ENCODE measurements at places on chromosomes 5 and 9.

DNA sequence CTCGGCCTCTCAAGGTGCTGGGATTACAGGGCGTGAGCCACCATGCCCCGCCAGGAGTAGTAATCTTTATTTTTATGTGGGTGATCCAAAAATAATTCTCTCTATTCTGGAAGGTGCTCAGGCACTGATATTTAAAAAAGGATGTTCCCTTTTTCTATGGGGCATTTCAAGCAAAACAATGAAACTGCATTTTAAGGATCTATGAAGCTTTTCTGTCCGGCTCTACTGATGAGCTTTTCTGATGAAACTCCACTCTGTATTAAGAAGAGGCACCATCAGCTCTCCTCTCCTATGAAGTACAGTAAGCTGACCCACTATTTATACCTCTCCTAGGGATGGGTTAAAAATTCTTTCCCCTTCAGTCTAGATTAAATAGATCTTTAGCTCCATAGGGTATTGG, 7.4 kb downstream of the ADAM19 start:
- no peak for DNase-seq

DNA sequence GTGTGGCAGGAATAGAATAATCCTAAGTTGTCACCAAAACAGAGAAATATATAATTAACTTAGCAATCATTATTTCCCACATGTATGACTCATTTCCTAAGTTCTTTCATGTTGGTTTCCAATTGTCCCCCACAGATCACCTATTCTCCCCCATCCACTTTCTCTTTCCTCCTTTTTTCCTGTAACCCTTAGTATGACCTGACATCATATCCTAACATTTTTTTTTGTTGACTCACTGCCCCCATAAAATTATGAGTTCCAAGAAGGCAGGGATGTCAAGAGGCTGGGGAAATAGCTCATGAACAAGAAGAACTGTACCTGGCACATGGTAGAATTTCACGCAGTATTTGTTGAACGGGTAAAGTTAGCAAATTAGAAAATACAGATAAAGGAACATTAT, 186.7 kb downstream of the DCP2 start:
- no peak for DNase-seq

- DNase-seq: no peak
Measured at GRCh38 chr9:137493364-137494103, 34.4 kb upstream of the NSMF start.

GRCh38 chr5:55564721-55565120, 30.0 kb upstream of the PLPP1 start:
- DNase-seq: no peak

DNA sequence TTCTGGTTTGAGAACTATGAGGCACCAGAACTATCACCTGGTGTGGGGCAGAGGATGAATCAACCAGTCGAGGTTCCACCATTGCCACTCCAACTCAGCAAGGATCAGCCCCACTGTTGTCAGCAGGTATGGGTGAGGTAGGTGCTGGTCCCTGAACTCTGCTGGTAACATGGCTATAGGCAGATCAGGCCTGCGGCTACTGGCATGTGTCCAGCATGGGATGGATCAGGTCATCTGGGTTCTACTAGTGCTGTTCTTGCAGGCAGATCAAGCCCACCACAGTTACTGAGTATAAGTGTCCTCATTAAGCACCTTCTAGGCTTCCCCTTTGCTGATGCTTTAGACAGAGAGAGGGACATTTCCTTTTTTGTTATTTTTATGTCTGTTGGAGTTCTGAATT, 71.7 kb downstream of the GABRA6 start:
- no peak for DNase-seq

GRCh38 chr5:142222866-142223558, 101.8 kb downstream of the SPRY4 start:
- no peak for DNase-seq

- peak; percentile 66 for DNase-seq
Measured at GRCh38 chr5:80672140-80672736, 17.5 kb upstream of the DHFR start.

DNA sequence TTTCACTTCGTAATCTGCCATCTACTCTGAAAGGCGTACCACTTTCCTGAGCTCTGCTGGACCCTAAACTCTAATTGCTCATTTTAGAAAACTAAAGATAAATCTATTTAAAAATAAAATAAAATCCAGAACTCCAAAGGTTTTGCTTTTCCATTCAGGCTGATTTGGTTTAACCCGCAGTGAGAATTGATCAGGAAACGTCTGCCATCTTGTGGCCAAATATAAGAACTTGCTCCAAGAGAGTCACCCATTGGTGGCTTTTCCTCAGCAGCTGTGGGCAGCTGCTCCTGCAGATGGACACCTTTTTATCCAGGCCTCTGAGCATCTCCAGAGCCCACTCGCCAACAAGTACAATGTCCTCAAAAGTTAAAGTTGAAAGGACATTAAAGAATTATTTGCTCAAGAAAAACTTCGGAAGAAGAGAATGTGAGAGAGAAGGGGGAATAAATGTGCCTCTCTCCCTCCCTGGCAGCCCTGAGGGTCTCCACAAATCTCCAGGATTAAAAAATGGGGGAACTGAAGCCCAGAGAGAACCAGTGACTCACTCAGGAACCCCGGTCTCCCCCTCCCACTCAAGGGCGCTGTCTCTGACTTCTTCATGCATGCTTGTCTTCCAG, 4.1 kb downstream of the SAXO1 start:
- DNase-seq: peak; percentile 59

GRCh38 chr5:94407023-94407422, 211.4 kb downstream of the KIAA0825 start:
- no peak for DNase-seq

DNA sequence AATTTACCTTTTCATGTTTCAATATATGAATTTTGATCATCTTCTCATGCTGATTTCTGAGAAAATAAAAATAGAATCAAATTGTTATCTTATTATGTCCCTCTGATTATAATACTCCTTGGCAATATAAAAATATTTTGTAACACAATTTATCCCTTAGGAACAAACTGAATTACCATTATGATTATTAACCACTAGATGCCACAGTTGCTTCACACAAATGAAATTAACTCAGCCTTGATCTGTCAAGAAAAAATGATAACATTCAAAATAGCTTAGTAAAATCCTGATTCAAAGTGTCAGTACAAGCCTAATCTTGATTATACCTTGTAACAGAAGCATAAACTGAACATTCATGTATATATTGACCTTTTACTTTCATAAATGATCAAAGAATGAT, 4.8 kb upstream of the CHSY3 start:
- no peak for DNase-seq

DNA sequence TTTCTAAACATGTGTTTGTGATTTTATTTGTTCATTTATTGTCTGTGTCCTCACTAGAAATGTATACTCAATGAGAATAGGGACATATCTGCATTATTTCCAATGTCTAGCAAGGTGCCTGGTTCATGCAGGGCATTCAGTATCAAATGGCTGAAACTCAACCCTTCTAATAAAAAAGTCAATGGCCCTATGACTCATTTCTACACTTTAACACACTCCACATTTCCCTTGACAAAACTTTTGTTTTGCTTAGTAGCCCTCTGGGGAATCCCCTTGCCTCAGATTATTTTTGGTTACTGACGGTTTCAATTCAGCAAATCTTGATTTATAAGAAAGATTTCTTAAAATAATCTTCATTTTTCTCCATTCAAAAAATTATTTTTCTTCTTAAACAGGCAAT, 206.0 kb upstream of the DMRTA1 start:
- DNase-seq: no peak

DNA sequence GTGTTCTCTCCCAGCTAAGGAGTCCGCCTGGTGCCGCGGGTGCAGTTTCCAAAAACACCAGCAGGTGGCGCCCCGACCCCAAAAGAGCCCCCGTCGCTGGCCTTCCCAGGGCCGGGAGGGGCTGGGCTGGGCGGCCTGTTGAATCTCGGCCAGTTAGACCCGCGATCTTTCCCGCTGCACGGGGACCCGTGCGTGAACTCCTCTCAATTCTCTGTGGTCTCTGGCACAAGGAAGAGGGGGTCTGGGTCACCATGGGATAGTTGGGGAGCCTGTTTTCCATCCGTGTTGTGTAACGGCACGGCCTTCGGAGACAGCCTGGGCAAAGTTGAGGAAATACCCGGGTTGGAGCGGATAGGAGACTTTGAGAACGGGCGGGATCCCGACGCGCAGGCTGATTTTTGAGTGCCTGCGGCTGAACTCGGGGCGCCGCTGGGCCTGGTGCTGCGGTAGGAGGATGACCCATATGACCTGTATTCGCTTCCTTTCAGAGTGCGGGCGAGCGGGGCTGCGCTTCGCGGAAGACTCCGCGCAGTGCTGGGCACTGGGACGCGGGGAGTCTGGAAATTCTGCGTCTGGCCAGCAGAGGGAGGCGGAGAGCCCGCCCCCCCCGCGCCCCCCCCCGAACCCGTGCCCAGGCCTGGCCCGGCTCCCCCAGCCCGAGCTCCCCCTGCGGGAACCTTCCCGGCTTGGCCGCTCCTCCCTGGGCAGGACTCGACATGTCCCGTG, 7.9 kb upstream of the PSD2 start:
- DNase-seq: peak; percentile 92

DNA sequence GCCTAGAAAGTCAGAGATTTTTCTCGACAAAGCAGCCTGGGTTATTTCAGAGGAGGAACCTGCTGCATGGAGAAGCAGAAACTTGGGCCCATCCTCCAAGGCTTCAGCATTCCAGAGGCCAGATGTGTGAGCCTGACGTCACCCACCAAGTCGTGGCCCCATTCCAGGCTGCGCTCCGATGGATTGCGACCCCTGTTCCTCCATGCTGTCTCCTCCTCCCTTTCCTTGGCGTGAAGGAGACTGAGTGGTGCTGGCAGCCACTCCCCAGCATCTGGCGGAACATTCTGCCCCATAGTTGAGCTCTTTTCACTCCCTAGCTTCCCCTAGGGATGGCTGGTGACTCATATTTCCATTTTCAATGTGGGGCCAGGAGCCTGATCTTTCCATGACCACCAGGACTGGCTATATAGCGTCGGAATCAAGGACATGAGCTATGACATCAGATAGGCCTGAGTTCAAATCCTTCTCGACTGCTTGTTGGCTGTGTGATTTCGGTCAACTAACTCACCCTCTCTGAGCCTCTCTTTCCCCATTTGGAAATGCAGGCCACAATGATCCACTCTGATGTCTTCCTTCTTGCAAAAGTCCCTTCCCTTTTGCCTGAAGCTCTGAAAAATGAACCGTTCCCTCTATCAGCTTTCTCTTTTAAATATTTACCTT, 24.5 kb upstream of the DUSP1 start:
- peak; percentile 97 for DNase-seq

DNA sequence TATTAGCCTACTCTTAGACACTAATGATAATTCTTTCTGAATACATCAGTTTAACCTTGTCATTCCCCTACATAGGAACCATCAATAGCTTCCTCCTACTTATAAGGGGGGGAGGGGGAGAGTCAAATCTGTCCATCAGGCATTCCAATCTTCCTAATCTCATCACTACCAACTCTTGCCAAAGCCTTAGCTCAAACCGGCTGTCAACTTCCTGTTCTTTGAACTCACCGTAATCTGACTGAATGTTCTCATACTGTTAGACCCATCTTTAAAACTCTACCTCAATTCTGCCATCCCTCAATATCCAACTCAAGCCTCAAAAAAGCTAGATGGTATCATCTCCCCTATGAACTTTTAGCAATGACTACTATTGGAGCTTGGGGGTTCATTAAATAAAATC, 41.9 kb upstream of the RNF38 start:
- no peak for DNase-seq

DNA sequence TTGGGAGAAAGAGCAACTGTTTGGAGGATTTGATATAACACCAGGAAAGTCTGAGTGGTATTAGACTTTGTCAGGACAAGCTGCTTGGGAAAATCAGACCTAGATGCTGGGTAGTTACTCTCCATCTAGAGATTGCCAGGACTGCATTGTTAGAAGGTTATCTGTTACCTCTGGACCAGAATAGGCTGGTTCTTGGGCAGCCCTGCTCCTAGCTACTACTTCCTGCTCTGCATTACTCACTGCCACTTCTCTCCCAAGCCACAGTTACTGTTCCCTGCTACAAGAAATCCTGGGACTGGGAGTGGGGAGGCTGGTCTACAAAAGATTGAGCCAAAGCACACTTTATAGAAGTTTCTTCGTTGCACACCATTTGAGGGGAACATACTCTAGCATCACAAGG, 95.5 kb upstream of the KCNN2 start:
- DNase-seq: no peak

- no peak for DNase-seq
Measured at GRCh38 chr5:67792891-67793290, 422.7 kb upstream of the PIK3R1 start.

GRCh38 chr9:34634551-34635248, 2.9 kb downstream of the SIGMAR1 start:
- DNase-seq: no peak

GRCh38 chr5:54882841-54883240, 102.6 kb downstream of the ESM1 start:
- DNase-seq: peak; percentile 35

DNA sequence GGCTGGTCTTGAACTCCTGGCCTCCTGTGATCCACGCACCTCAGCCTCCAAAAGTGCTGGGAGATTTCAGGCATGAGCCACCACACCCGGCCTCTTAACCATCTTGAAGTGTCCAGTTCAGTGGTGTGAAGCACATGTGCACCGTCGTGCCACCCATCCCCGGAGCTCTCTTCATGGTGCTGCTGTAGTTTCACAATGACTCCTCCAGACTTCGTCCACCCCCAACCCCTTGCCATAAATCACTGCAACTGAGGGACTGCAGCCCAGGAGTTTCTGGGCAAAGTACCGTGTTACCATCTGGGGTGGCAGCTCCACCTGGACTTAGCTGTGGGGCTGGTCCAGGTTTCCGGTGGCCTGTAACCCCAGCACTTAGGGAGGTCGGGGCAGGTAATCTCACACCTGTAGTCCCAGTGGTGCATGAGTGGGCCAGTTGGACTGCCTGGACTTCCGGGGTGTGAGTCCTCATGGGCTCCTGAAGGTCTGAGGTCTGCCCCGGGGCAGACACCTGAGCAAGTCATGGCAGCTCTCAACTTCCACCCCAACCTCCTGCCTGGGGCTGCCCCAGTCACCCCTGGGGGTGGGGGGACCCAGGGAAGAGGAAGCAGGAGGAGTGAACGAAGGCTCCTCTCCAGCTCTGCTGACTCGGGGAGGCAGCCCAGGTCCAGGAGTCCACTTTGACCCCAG, 6.6 kb upstream of the N4BP3 start:
- no peak for DNase-seq

- no peak for DNase-seq
Measured at GRCh38 chr5:78761840-78762239, 113.3 kb upstream of the LHFPL2 start.

DNA sequence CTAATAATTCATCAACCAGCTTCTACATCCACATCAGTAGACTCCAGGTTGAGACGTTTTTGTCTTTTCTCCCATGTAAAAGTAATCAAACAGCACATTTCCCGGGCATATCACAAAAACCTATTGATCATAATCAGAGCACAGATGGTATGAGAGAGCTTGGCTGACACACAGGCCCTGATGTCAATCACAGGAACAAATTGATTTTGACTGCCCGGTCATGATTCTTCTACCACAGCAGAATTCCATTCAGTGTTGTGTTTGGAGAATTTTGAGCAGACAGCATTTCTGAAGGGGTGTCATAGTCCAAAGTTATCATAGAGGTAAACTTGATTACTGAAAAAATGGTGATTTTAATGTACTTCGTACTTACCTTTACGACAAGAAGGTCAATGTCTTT, 351.1 kb downstream of the ZSWIM6 start:
- DNase-seq: no peak

GRCh38 chr5:93151896-93152295, 429.1 kb downstream of the NR2F1-AS1 start:
- no peak for DNase-seq
